ENCODE measurements at places on chromosomes 3 and 15.

DNA sequence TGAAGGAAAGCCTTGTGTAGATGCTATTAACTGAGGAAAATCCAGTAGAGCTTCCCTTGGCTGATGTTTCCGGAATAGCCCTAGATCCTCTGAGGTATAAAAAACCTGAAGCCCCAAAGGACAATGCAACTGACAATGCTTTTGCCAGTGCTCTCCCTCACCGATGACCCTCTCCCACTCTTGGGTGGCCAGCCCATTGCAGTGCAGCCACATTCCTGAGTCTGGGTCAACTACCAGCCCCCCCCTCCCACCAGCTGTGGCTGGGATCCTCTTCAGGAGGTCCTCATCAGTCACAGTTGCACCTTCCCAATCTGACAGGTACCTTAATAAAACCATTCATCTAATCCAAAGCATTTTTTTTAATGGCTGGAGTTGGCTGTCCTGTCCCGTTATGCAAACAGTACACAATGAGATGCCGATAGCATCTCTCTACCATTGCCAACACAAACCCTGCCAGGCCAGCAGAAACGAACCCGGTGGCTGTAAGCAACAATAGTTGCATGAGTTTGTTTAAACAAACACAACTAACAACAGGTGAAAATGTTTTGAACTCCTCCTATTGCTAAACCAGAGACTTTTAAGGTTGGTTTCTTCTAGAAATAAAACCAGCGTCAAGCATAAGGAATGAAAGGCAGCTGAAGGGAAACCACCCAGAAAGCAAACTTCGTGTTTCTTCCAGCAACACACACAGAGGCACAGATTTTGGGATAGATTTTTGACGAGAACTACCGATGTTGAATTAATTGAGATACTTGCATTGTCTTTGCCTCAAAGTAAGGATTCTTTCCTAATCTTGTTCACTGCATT, 128.3 kb upstream of the ARHGEF3 start:
- no peak for DNase-seq

GRCh38 chr15:90086868-90087268, 15.4 kb downstream of the IDH2 start:
- no peak for DNase-seq

- peak; percentile 74 for DNase-seq
Observed at GRCh38 chr3:10950476-10951294, 41.9 kb upstream of the SLC6A1 start.

DNA sequence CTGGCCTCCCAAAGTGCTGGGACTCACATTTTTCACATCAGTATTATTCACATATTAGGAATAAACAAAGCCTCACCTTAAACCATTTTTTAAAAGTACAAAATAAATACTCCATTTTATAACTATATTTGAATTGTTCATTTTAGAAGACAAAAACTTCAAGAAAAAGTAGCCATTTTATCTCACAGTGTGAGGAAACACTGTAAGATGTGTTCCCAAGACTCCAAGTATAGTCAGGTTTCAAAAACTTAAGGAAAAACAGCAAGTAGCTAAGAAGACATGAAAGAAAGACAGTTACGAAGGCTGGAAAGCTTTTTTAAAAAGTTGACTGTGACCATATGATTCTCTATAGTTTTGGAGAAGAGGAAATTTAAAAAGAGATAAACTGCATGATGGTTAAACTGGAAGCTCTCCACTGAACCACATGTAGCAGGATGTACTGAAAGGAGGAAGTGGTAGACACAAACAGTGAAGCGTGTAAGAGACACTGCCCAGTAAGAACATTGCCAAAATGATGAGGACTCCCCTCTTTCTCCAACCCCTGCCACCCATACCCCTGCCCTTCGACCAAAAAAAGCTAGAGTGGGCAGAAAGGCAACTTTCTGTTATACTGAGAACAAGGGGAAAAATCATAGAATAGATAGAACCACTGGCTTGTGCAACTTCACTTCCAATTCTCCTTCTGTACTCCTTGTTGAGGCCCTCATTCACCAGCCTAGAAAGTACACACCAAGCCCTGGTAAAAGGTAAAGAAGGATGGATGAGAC, 6.2 kb upstream of the TMF1 start:
- no peak for DNase-seq

DNA sequence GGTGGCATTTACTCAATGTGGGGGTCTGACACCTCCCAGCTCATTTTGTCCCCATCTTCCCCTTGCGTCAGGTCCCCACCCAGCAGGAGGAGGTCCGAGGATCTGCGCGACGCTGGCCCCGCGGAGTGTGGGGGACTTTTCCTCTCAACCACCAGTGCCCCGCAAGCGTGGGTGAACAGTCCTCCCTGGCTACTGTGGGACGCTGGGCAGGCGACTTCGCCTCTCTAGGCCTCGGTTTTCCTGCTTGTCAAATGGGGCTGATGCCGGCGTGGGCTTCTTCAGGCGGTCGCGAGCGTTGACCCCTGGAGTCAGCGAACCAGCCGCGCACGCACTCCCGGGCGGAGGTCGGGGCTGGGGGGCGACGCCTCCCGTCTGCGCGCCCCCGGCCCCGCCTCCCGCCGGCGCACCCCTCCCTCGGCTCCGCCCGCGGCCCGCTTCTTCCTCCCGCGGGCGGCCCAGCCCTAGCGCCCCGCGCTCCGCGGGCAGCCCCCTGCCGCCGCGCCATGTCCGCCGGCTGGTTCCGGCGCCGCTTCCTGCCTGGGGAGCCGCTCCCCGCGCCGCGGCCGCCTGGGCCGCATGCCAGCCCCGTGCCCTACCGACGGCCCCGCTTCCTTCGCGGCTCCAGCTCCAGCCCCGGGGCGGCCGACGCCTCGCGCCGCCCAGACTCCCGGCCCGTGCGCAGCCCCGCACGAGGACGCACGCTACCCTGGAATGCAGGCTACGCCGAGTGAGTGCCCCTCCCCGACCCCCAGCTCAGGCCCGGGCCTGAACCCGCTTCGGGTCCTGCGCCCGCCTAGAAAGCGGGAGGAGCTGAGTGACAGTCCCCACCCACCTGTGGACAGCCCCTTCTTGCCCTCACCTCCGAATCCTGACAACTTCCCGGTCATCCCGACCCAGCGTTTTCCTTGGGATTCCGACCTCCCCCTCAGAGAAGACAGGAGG, at the start of gene PPM1M:
Gene PPM1M (plus strand): TSS at position 438 of the 942 bp plus-strand sequence. CDS start 66 bp downstream, at position 504.
- DNase-seq: no peak

GRCh38 chr3:187960820-187961219, 193.1 kb upstream of the LPP start:
- no peak for DNase-seq

DNA sequence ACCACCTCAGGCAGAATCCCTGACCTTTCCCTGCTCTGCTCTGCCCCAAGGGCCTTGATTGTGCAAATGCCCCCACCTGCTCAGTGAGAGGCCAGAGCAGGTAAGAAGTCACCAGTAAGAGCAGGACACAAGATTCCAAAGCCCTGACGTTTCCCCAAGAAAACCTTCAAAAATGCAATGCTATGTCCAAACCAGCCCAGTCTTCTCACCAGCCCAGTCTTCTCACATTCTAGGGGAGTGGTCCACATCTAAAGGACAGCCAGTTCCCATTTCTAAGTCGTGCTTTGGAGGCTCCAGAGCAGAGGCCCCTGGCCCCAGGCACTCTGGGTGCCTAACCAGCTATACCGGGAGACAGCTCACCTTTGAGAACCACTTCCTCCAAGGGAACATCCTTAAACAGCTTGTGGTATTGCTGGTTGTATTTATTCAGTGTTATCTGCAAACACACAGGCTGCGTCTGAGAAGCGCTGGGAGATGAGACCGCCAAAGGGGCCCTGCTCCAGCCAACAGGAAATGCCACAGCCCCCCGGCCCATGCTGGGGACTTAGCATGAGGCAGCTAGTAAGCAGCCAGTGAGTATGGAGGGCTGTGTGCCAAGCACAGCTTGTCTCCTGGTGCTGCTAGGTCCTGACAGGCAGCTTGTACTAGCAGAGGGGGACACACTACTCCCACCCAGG, 29.3 kb downstream of the GRAMD2A start:
- no peak for DNase-seq

GRCh38 chr15:93110502-93111040, 21.6 kb upstream of the RGMA start:
- no peak for DNase-seq

GRCh38 chr3:96209699-96210098, 604.7 kb upstream of the EPHA6 start:
- DNase-seq: no peak

- no peak for DNase-seq
Observed at GRCh38 chr15:101191242-101191641, 60.6 kb downstream of the CHSY1 start.

Measured in dorsolateral prefrontal cortex (tissue), 122 donors.